Kidney glomerular epithelial cell (primary cell): ENCODE measurements at places on chromosomes 6 and 20.

DNA sequence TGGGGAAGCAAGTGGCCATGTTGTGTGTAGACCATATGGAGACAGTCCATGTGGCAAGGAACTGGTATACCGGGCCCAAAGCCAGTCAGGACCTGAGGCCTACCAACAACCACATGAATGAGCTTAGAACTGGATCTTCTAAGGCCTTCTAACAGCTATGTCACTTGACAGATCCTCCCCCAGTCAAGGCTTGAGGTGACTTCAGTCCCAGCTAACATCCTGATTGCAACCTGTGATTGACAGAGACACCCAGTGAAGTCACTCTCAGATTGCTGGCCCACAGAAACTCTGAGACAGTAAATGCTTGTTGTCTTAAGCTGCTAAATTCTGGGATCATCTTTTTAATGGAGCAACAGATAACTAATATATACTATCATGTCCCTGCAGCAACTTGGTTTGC is 32.9 kb downstream of the AHI1 start:
- no peak for DNase-seq

- DNase-seq = no peak
Observed at GRCh38 chr6:152596726-152597125, 40.4 kb downstream of the SYNE1 start.

DNA sequence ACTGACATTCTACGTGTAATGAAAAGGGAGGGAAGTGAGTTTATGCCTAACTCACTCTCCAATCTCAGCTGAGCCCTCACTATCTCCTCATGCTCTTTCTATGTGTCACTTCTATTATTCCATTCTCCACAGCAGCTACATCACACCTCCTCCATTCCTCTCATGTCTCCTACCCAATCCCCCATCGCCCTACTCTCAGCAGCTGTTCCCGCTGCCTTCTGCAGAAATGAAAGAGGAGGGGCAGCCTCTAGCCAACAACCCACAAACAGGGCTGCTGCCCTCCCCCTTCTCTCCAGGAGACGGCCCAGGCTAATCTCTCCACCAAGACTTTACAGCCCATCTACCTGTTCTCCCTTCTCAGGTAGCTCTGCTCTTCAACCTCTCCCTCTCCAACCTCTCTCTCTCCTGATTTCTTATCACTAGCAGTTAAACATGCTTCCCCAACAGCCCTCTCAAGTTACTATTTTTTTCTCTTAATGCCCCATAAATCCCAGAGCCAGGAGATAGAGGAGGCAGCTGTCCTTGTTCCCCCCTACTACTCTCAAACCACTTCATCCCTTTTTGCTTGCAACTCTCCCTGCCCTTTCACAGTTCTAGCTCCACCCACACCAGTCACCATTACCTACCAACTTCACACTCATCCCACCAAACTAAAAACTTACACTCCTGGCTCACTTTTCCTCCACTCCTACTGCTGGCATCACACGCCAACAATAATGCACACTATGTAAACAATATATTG is 136.5 kb downstream of the BTBD9 start:
- DNase-seq = no peak

DNA sequence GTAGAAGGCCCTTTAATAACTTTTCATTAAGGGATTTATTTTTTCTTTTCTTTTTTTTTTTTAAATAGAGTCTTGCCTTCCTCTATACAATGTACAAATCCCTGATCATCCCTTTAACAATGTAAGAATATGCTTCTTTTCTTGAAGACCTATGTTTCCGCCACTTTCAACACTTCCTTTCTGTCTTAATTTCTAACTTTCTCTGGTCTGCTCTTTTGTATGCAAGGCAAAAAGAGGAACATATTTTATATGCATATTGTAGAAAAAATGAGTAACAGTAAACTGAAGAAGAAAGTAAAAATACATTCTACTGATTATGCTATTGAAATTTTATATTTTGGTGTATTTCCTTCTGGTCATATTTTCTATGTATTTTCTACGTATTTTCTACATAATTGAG is 484.7 kb downstream of the TFAP2B start:
- no peak for DNase-seq

GRCh38 chr6:35049900-35050756 is 91.0 kb downstream of the TCP11 start:
- DNase-seq = no peak

DNA sequence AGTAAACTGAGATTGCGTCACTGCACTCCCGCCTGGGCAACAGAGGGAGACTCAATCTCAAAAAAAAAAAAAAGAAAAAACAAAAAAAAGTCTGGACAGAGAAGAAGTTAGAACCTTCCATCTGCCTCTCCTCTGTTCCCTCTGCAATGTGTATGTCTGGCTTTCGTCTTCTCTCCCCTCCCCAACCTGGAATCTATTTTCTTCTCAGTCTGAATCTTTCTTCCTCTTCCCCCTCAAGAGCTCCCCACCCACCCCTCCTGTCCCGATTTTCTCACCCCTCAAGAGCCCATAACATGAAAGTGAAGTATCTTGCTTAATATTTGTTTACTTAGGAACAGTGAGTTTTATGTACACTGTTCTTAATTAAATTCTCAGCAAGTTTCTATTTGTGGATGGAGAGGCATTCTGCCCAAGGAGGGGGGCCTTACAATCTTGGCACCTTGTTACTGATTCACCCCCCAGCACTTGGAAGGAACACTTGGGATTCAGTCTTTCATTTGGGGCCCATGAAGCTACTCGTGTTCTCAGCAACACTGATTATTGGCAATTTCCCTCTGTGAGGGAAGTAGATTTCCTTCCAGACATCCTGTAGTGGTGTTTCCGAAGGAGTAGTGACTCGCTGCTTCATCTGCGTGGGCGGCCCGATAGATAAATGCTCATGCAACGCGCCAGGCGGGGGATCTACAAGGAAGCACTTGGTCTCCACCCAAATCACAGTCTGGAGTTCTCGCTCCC is 69.3 kb upstream of the SRSF6 start:
- DNase-seq = no peak

- DNase-seq = no peak
Observed at GRCh38 chr6:117568831-117569410, 33.4 kb downstream of the GOPC start.

GRCh38 chr6:87702589-87702945 is 534 bp upstream of the AKIRIN2 start:
- DNase-seq = peak; percentile 89

- peak; percentile 15 for DNase-seq
Observed at GRCh38 chr20:35395728-35396127, 16.0 kb downstream of the UQCC1 start.

DNA sequence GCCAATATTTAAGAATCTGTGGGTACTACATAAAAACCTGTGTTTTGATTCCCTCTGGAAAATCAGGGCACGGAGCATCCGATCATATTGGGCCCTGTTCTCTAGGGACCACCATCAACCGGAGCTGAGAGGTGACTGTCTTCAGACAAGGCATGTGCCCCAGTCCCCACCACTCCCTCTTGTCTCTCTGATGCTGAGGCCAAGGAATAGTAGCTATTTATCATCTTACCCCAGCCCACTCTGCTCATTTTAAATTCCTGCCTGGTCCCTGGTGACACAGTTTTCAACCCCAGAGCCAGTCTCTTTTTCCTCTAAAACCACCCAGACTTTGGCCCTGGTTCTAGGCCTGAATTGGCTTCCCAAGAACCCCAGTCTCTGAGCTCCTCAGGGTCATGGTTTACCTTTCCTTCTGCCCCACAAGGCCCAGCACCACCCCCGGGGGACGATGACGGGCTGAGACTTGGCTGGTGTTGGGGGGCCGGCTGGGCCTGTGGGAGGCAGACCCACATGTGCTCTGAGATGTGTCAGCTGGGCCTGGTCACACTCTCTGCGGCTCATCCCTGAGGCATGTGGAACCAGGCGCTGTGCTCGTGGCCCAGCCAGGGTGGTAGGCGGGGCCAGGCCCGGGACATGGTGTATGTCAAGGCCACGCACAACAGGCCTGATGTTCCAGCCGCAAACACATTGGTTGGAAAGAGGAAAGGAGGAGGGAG is 114.4 kb downstream of the CEBPB start:
- no peak for DNase-seq

DNA sequence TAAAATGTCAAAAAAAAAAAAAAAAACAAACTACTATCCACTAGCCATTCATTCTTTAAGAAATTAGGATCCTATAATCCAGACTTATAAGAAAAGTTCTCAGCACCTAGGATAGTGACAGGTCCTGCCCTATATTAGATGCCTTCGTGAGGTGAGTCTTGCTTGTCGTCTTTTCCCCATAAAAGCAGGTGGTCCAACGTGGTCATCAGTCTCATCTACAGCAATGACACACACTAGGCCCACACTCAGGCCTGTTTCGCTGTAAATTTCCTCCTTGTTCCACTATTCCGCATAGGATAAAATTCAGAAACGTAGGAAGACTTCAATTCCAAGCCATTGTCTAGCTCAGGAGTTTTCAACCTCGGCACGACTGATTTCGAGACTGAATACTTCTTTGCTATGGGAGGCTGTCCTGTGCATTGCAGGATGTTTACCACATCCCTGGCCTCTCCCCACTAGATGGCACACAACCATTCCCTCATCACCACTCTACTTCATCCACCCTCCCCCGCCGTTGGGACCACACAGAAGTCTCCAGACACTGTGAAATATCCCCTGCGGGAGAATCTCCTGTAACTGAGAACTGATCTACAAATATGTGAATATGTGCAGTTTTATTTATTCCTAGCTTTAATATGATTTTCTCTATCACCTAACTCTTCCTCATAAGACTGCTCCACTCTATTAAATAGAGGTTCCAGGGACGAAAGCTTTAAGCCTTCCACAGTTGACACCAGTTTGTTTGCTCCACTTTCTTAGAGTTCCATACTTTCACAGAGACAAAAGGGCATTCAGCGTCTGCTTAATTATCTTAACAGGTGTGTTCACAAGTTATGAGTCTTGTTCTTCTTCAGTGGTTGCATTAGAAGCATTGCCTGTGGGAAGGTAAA is 346.3 kb downstream of the BMP2 start:
- DNase-seq = peak; percentile 42

DNA sequence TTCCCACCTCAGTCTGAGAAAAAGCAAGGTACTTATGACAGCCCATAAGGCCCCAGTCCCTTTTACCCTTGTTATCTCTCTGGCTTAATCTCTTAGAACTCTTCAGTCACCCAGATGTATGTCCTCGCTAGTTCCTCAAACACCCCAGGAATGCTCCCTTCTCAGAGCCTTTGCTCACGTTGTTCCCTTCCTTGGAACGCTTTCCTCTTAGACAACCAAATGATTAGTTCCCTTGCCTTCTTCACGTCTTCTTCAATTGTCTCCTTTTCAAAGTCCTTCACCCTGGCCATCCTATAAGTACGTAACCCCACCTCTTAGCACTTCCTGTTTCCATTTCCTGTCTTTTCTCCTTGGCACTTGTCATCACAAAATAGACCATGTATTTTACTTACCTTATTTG is 1.1 kb upstream of the APOBEC2 start:
- no peak for DNase-seq

DNA sequence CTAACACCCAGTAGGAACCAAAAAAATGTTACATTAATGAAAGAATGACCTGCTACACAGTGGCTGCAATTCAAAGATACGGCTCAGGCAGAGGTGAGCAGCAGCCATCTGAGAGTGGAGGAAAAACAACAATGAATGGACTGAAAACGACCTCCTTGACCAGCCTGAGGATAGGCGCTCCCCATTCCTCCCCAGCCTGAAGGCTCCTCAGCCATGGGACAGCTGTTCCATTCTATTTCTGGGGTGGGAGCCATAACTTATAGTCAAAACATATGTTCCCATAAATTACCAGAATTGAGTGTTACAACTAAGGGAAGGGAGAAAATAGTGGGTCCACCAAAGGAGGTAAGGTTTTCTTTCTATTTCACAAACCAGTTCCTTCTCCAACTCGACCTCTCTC is 27.2 kb downstream of the FYN start:
- DNase-seq = no peak

GRCh38 chr6:126373344-126373743 is 33.4 kb downstream of the CENPW start:
- DNase-seq = no peak

GRCh38 chr6:11770546-11771466 is 7.8 kb downstream of the ADTRP start:
- DNase-seq = peak; percentile 94

DNA sequence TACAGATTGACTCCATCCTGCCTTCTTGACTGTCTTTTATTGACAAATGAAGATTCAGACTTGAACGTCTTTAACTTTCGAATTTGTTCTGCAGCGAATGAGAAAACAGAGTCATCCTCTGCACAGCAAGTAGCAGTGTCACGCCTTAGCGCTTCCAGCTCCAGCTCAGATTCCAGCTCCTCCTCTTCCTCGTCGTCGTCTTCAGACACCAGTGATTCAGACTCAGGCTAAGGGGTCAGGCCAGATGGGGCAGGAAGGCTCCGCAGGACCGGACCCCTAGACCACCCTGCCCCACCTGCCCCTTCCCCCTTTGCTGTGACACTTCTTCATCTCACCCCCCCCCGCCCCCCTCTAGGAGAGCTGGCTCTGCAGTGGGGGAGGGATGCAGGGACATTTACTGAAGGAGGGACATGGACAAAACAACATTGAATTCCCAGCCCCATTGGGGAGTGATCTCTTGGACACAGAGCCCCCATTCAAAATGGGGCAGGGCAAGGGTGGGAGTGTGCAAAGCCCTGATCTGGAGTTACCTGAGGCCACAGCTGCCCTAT is 12.2 kb downstream of the BRD2 start:
- peak; percentile 10 for DNase-seq

DNA sequence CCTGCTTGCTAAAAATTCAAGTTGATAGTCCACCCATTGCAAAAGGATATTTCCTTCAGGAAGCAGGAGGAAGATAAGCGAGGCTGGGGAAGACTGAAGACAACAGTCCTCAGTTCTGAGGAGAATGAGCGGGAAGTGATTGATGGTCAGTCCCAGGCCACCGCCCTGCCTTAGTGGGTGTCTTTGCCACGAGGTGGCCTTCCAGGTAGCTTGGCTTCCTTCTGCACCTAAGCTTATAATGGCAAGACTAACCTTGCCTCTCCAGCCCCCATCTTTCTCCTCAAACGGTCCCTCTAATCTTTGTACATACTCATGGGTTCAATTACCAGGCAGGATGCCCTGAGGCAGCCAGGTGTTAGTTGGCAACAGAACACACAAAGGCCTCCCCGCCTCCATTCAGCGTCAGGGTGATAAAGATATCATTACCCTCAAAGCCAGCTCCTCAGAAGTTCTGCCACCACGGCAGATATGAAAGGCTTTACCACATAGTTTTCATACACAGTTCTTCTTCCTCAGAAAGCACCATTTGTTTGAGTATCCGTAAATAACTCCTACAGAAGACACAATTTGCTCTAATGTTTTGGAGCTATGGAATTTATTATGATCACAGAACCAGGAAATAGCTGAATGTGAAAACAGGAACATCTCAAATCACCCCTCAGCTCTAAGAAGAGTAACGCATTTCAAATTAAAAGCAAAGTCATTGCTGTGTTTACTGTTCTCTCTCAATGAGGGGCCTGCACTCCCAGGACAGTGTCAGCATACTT is 249.4 kb downstream of the ATXN1 start:
- DNase-seq = no peak

DNA sequence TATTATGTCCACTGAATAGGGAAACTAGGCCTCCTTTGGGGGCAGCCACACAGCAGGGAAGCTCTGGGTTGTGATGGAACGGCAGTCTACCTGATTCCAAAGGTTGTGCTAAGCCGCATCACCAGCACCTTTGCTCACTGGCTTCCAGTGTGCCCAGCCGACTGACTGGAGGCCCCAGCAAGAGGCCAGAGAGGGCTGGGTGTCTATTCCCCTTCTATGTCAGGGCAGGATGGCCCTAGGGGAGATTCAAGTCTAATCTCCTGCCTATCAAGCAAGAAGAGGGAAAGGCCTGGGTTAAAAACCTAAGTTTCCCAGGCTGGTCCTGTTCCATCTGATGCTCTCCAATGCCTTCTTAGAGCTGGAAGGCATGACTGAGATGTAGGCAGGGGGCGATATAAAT is 53.6 kb downstream of the JPH2 start:
- DNase-seq = no peak
